Cardiac atrium fibroblast (primary cell): ENCODE measurements at places on chromosomes 5 and 9. TPM values are rescaled to one million over a fixed set of nuclear protein-coding genes. Genes with fewer than 3 reads are reported as not detected.

THBS4 gene
- total RNA-seq, result 0.16 TPM in 1 of 2 replicates, not detected in the other

NR2F1 gene
- 85.9 and 157 TPM in 2 replicates for total RNA-seq

GPR21 gene
- total RNA-seq, result not detected in 2 replicates

AGGF1 gene
- 10.8 and 15.4 TPM in 2 replicates for total RNA-seq

HRCT1 gene
- total RNA-seq, result 1.4 and 9.4 TPM in 2 replicates

TEX53 gene
- total RNA-seq, result not detected in 2 replicates

GABRA6 gene
- not detected in 2 replicates for total RNA-seq

ATP10B gene
- not detected in 2 replicates for total RNA-seq

NRARP gene
- total RNA-seq, result 0.18 and 1.9 TPM in 2 replicates

NUDT12 gene
- 7.1 and 9.7 TPM in 2 replicates for total RNA-seq

PITX1 gene
- total RNA-seq, result not detected in 2 replicates

VCP gene
- total RNA-seq, result 262 and 287 TPM in 2 replicates

KIF4B gene
- total RNA-seq, result not detected in 2 replicates

FRRS1L gene
- 0.16 TPM in 1 of 2 replicates, not detected in the other for total RNA-seq

PCDHGA5 gene
- total RNA-seq, result 0.32 and 2.2 TPM in 2 replicates

OR1J2 gene
- not detected in 2 replicates for total RNA-seq

ZNF608 gene
- 10.3 and 12.2 TPM in 2 replicates for total RNA-seq

JMY gene
- 8.8 and 12.6 TPM in 2 replicates for total RNA-seq

SLC25A2 gene
- total RNA-seq, result not detected in 2 replicates

C9orf50 gene
- not detected in 2 replicates for total RNA-seq

PDCD1LG2 gene
- total RNA-seq, result 11.6 and 14.3 TPM in 2 replicates

ARHGEF39 gene
- 0.18 and 0.49 TPM in 2 replicates for total RNA-seq

MSX2 gene
- total RNA-seq, result 0.97 and 2.3 TPM in 2 replicates

SLC46A2 gene
- not detected in 2 replicates for total RNA-seq

TGFBR1 gene
- total RNA-seq, result 12.1 and 18.6 TPM in 2 replicates
